ENCODE measurements at places on chromosomes 6 and 20. TPM values are rescaled to one million over a fixed set of nuclear protein-coding genes. Genes with fewer than 3 reads are reported as not detected.

GRCh38 chr20:20224806-20225205 lies 143.1 kb upstream of the INSM1 start:
- H3K4me3 ChIP-seq, result no peak overlapping the region
- no peak for DNase-seq
- H3K36me3 ChIP-seq, result no peaks in the 10 kb centered on the region
- H3K27me3 ChIP-seq, result no peaks in the 10 kb centered on the region

- H3K36me3 ChIP-seq, result no peaks in the 10 kb centered on the region
- DNase-seq, result peak; percentile 77
- H3K27me3 ChIP-seq, result no peaks in the 10 kb centered on the region
- peak overlapping the region; percentile 75 for H3K27ac ChIP-seq
- H3K4me3 ChIP-seq, result peak overlapping the region; percentile 65
- H3K4me1 ChIP-seq, result peaks cover 13% of the 10 kb centered on the region
Observed at GRCh38 chr6:28943557-28944411, 20.0 kb upstream of the TRIM27 start.

- no peaks in the 10 kb centered on the region for H3K4me1 ChIP-seq
- H3K4me3 ChIP-seq, result no peak overlapping the region
- DNase-seq, result no peak
- H3K27ac ChIP-seq, result no peak overlapping the region
- no peaks in the 10 kb centered on the region for H3K36me3 ChIP-seq
- no peaks in the 10 kb centered on the region for H3K27me3 ChIP-seq
Observed at GRCh38 chr20:2699775-2700413, 7.3 kb downstream of the EBF4 start.

The FAM209B gene
- total RNA-seq, result not detected

The GGTLC1 gene
- 65.2 TPM for total RNA-seq

The C20orf202 gene
- total RNA-seq, result 1.7 TPM

All from upper lobe of left lung (tissue), 6 donors.